ENCODE measurements at places on chromosomes 1 and 21. TPM values are rescaled to one million over a fixed set of nuclear protein-coding genes. Genes with fewer than 3 reads are reported as not detected.

NES gene
- total RNA-seq = 44.5 TPM

DNA sequence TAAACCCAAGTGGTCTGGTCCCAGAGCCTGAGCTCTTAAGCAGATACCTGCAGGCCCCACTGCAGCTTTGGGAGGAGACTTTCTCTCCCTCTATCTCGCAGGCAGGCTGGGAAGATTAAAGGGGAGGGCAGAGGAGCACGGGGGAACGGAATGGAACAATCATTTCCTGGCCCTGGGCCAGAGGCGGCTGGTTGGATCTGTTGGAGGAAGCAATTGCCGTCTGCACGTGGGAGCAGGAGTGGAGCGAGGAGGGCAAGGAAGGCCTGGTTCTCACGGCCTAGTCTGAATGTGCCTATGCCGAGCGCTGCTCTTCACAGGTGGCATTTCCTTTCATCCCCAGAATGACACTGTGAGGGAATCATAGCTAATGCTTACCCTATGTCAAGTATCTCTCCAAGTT lies 23.7 kb downstream of the NKAIN1 start:
- peak; percentile 19 for DNase-seq

GRCh38 chr1:197062692-197063091 lies 4.4 kb downstream of the F13B start:
- no peak for DNase-seq

CGN gene
- total RNA-seq = 0.09 TPM

DNA sequence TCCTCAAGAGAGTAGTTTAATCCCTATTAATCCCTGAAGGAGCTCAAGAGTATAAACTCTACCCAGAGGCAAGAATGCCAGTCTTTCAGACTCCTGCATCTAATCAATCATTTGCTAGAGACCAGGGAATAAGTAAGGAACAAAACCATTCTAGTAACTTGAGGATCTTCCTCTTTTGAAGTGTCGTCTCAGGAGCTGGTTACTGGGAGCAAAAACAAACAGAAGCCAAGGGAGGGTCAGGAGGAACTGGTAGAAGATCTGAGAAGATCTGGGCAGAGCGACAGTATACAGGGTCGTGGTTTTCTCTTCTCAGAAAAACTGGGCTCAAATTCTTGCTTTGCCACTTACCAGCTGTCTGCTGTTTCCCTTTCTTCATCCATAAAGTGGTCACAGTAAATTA lies 69.3 kb downstream of the RPS6KA1 start:
- no peak for DNase-seq

- no peak for DNase-seq
Measured at GRCh38 chr1:234273981-234274380, 99.3 kb upstream of the COA6 start.

DNA sequence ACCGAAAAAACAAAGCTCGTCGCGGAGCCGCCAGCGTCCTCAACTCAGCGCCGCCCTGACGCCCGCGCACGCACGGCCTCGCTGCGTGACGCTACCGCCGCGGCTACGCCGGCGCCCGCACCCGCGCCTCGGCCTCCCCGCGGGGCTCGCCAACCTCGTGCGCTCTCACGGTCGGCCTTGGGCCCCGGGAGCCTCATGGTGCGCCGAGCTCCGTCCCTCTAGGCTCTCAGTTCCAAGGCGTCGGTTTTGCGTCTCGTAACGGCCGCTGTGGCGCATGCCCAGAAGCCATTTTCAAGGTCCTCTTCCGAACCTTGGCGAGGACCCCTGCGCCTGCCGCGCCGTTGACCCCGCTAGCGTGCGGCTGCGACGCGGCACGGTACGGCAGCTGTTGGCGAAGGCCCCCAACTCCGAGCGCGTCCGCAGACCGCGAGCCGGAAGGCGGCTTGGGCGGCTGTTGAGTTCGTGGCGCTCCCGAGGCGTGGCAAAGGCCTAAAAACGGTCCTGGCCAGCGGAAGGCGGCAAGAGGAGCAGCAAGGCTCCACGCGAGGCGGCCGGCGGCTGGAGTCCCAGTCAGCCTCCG lies at the start of gene HENMT1:
Gene HENMT1 (minus strand): TSS at position 64 of the 580 bp plus-strand sequence. CDS start 1,209 bp downstream, outside the sequence.
- peak; percentile 66 for DNase-seq

DNA sequence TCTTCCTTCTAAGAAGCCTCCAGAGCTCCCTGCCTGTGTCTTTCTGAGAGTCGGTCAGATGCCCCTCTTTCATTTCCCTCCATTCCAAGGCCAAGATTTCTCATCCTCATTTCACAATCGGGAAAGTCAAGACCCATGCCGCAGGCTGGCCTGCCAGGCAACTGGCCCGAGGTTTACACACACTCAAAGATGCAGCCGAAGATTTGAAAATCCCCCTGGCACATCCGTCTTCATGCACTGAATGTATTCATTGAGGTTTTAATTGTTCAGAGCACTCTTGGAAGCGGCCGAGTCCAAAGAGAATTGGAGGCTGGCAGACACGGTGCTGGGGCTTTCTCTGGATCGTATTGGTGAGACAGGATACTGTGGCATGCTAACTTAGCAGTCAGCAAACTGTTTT lies 29.1 kb upstream of the SRP9 start:
- no peak for DNase-seq

- peak; percentile 33 for DNase-seq
Measured at GRCh38 chr1:212482006-212482636, 49.4 kb downstream of the NENF start.

HCRTR1 gene
- total RNA-seq = 0.18 TPM

- DNase-seq = no peak
Measured at GRCh38 chr1:117656202-117656641, 50.4 kb downstream of the TENT5C start.

- DNase-seq = no peak
Measured at GRCh38 chr21:41321211-41321907, 4.8 kb downstream of the FAM3B start.

GRCh38 chr1:48750109-48750508 lies 26.6 kb downstream of the BEND5 start:
- DNase-seq = no peak

DNA sequence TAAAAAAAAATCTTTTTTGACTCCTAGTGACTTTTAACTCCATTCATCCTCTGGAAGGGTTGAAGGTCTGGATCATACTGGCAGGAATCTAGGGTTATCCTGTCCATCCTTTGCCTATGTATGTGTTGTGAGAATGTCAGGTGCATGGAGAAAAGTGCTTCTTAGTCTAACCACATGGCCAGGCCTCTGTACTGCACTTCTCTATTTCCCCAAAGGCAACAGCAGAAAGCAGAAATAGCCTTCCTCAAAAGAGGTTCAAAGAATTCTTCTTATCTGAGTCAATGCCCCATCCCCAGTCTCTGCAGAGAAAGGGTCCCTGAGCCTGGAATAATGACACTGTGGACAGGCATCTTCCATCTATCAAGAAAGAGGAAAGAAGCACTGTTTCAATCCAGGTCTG lies 85.7 kb upstream of the CD34 start:
- no peak for DNase-seq

DNA sequence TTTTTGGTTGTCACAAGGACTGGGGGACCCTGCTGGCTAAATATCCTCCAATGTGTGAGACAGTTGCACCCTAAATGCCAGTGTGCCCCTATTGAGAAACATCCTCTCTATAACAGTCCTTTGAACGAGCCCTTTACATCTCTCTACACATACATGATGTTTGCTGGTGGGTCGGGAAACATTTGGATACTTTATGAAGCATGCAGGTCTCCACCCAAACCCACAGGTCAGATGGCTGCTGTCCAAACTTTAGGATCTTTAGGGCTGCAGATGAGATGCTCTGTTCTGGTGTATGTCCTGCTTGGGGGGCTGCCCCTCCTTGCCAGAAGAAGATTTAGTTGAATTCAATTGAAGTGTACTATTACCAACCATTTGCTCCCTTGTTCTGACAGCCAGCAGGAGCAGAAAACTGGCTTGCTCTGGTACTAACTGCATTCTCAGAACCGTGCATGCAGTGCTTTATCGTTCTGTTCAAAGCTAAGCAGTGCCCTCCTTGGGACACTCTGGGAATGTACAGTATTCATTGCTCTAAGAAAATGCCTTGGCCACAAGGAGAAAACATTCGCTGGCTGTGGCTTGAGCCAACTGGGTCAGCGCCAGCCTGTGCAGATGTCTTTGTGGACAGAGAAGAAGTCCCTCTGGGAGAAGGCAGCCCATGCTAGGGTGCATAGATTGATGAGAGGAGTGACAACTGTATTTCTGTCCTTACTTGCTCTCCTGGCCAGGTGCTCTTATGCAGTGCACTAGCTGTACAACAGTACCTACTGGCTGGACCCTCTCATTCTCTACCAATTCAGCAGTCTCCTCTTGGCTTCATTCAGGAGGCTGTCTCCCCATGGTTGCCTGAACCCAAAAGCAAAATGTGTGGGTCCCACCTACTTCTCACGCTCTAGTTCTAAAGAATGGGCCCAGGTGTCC lies 61.4 kb upstream of the DIRAS3 start:
- peak; percentile 96 for DNase-seq

DNA sequence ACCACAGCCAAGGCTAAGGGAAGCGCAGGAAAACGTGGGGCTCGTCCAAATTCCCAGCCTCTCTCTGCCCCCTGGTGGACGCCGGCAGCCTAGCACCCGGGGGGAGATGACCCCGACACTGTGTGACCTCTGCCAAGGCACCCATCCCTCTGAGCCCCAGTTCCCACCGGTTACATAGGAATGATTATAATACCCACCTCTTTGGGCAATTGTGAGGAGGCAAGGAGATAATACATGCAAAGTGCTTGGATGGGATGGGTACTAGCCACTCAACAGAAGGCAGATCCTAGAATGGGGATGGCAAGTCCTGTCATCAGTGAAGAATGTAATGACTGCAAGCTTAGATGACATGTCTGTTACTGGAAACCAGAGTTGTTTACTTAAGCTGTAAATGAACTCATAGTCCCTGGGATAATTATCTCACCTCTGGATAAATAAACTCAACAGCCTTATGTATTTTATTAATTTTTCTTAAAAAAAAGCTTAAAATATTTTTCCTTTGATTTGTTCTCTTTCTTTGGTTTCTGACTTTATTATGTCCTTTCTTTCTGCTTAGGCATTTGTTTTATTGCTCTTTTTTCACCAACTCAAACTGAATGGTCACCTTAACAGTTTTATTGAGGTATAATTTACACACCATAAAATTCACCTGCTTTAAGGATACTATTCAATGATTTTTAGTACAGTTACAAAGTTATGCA lies 11.3 kb upstream of the BMP8B start:
- DNase-seq = peak; percentile 43

GRCh38 chr1:203797216-203797615 lies 1.8 kb downstream of the ZBED6 start:
- no peak for DNase-seq

DNA sequence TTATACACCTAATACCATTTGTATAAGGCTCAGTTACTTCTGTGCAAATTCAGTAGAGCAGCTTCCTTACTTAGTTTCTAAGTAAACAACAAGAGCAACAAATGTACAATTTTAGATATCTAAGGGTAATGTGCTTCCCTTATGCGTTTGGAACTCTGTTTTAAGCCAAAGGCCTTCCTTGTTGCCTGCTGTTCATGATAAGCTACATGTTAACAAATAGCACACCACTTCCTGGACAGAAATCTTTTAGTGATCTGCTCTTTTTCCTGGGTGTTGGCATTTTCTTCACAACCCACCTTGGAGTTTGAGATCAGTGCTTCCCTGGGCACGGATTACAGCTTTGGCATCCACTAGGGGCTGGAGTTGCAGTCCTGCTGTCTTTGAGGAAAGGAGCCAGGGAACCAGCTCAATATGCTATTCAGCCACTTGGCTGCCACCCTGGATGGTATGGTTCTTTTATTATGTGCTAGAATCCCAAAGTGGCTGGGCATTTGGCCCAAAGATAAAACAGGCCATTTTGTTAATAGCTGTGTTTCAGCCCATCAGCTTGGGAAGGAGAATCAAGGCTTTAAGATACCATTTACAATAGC lies 55.6 kb upstream of the ADAR start:
- peak; percentile 2 for DNase-seq

NGF gene
- total RNA-seq = 20.2 TPM

TOMM20 gene
- total RNA-seq = 107 TPM

DNA sequence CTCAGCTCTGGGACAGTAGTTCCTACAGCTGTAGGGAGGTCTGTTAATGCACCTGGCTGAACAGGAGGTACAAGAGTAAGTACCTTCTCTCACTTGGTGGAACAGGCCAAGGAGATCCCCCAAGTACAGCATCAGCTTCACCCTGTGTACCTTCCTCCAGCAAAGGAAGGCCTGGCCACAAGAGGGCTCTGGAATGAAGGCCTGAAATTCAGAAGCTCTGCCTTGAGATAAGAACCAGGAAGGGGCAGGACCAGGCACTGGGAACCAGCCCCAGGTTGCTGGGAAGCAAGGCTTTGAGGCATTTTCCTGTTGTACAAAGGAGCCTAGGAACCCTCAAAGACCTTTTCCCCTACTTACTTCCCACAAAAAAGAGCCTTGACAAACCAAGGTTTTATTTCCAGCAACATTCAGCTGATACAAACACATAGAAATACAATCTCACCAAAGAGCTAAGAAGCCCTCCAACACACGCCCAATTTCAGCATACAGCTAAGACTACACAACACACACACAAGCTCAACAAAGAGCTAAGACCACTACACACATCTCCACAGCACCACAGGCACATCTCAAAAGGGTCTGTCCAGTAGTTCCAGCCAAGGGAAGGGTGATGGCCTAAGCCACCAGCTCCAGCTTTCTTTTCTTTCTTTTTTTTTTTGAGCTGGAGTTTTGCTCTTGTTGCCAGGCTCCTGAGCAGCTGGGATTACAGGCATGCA lies 23.5 kb downstream of the F11R start:
- peak; percentile 76 for DNase-seq

DNA sequence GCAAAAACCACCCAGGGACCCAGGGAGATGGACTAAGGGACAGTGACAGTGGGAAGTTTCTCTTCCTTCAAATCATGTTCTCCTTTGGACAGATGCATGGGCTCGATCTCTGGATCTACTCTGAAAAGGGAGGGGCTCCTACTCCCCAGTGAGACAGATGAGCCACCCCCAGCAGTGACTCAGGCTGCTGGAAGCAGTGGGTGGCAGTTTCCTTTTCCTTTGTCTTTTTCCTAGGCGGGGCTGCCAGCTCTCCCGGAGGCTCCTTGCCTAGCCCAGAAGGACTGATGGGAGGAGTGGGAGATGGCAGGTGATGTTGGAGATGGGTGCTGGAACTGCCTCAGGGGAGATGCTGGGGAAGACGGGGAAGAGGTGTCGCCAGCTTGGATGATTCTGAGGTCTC lies 41.0 kb upstream of the IGSF21 start:
- no peak for DNase-seq

DNA sequence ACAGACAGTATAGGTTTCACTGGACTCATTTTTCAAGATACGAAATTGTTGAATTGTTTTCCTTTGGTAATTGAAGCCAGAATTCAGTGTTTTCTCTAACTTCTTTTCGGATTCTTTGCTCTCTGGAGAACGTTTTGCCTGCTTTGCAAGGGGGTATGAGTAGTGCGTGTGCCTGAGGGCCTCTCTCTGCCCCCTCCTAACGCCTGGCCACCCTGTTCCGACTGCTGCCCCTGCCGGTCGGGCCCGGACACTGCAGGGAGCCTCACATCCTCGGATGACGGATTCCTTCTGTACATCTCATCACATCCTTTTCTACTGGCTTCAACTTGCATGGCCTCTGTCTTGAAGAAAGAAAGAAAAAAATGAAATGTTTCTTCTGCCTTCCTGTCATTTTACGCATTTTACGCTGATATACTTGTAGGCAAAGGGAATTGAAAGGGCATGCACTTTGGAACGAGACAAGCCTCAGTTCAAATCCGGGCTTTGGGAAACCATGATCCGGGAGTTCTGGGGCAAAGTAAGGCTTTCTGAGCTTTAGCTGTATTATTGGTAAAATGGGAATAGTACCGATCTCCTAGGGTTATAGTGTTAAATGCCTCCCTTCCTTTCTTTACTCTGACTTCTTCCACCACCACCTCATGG lies 65.1 kb downstream of the DISC1 start:
- DNase-seq = peak; percentile 47

OR2T29 gene
- not detected for total RNA-seq

All from fibroblast of the aortic adventitia (primary cell).